Lung (tissue), 17 donors: ENCODE measurements at places on chromosomes 1 and 21.
A peak's percentile ranks its signal among the peaks of the same experiment; 100 is the strongest.

DNA sequence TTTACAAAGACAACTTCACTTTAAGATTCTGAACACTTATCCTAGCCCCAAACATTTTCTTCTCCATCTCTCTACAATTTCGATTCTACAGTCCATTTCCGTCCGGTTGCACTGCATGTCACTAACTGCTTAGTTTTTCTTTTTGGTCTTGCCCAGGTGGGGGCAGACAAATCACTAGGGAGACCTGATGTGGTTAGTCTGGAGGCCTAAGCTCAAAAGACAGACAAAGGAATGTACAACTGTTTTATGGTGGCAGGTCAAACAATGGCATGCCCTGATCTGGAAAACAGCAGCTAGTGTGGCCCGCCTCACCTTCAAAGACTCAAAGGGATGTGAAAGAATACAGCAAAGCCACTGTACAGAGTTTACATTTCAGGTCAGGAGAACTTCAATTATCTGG, 3.8 kb downstream of the ETV3 start:
- no peak for DNase-seq

DNA sequence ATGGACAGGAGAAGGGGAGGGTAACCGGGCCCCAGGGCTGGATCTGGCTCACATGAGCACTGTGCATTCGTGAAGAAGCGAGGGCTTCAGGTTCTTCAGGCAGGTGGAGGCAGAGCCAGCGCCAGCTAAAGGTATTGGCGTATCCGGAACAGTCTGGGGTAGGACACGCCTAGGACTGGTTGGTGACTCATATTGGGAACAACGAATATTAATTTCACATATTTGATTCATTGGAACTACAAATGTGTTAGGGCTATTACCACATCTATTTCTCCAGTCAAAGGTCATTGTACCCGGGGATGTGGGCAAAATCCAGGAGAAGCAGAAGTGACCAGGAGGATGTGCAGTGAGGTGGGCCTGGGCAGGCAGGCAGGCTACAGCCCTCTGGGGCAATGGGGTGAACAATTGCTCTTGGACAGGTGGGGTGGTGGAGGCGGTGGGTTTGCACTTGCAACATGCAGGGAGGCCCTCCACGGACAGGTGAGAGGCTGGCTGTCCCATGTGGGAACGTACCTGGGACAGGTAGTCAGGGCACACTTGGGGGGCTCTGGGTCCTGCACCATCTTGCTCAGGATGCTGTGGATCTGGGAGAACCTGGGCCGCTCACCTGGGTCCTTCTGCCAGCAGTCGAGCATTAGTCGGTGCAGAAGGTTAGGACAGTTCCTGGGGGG, 26.7 kb downstream of the CDCA8 start:
- DNase-seq = no peak

- peak; percentile 84 for DNase-seq
Observed at GRCh38 chr1:19495799-19496526, 10.6 kb upstream of the CAPZB start.

GRCh38 chr1:227778401-227778947, 37.0 kb upstream of the PRSS38 start:
- no peak for DNase-seq

GRCh38 chr21:39132248-39132647, 51.0 kb downstream of the PSMG1 start:
- DNase-seq = no peak

GRCh38 chr21:29892379-29892778, 47.4 kb downstream of the GRIK1 start:
- no peak for DNase-seq

DNA sequence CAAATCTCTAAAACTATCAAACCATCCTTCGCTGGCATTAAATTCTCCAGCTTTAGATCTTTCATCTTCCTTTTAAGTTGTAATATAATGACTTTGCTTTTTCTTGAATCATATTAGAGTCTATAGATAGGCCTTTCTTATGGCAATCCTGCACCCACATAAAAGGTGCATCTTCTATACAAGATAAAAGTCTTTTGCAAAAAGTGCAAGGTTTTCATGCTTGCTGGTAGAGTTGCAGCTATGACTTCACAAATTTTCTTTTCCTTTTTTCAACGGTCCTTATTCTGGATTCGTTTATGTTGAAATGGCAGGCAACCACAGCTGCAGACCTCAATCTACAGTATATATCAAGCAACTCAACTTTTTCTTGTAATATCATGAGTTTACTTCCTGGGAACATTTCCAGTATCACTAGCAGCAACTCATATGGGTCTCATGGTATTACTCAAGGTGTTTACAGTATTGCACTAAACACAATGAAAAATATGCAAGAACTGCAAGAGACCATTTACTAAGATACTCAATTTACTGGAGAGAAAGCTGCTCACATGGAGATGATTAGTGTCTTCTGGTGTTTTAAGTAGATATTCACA, 22.1 kb downstream of the OMA1 start:
- no peak for DNase-seq

- DNase-seq = peak; percentile 57
Observed at GRCh38 chr1:155981266-155982088, 3.1 kb upstream of the ARHGEF2 start.

GRCh38 chr1:15296585-15297321, 49.7 kb downstream of the FHAD1 start:
- no peak for DNase-seq

GRCh38 chr1:51301844-51302162, 28.6 kb downstream of the TTC39A start:
- DNase-seq = no peak

- DNase-seq = no peak
Observed at GRCh38 chr1:7584157-7584556, 186.9 kb upstream of the VAMP3 start.
